ENCODE measurements at places on chromosomes 5 and 9.

DNA sequence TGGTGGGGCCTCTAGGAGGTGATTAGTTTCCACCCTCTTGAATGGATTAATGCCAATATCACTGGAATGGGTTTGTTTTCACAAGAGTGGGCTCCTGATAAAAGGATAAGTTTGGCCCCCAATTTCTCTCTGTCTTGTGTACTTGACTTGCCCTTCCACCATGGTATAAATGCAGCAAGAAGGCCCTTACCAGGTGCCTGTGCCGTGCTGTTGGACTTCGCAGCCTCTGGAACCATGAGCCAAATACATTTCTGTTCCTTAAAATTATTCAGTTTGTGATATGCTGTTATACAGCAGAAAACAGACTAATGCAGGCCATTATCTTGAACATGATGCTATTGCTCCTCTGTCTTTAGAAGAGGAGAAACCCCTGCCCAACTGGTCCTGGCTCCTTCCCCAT, 17.8 kb upstream of the BRD3 start:
- no peak for DNase-seq

DNA sequence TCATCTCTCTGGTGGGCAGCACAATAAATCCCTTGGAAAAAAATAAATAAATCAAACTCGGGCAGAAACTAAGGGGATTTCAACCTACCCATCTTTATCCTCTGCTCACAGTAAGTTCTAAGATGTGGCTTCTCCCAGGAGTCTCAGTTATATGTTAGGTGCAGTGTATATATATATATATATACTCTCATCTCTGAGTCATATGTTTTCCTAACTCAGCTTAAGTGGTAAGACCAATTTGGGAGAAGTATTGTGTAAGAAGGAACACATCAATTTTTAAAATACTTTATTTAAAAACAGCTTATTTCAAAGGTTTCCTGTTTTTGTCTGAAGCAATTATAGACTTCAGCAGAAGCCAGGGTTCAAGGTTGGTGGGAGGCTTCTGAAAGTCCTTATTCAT, 20.3 kb upstream of the OSMR start:
- DNase-seq: no peak

GRCh38 chr9:129675620-129676019, 10.2 kb downstream of the PRRX2 start:
- no peak for DNase-seq

DNA sequence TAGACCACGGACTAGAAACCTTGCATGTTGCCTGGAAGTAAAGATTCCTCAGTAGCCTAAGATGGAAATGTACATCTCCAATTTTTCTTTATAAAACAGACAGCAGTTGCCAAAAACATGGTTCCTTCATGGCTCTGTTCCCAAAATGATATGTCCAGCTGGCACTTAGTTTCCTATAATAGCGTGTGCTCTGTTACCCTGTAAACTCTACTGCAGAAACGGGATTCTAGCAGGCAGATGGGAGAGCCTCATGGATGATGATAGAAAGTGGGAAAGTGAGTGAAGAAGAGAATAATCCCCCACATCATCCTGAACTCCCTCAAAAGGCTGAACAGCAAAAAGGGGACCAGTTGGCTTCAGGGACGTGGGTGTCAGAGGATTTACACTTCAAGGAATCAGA, 118.2 kb downstream of the FRMD3 start:
- no peak for DNase-seq

DNA sequence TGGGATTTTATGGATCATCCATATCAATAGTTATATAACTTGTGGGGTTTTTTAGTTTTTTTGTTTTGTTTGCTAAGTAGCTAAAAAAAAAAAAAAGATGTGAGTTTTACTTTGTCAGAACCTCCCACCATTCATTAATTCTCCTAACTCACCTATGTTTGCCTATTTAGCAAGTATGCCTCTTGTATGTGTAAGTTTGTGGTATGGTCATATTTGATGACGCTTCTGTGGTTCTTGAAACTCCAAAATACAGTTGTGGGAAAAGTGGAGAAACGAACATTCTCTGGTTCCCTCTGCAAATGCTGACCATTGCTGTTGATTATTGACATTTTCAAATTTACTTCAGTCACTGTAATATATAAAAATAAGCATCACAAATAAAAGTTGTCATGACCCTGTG, 75.7 kb downstream of the PBX3 start:
- peak; percentile 7 for DNase-seq

DNA sequence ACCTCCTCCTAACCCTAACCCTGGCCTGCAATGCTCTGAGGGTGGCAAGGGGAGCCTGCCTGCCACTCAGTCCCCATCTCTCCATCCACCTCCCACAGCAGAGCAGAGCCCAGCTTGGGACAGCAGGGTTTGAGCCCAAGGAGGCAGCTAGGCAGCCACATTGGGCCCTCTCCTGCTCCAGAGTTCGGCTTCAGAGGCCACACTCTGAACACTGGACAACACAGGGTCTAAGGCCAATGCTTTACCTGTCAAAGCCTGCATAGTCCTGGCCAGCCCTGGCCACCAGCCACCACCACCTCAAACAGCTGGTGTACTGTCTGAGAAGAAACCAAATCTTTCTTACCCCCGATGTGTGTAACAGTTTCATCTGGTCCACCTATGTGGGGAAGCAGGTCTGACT, 5.2 kb downstream of the BICD2 start:
- DNase-seq: no peak

DNA sequence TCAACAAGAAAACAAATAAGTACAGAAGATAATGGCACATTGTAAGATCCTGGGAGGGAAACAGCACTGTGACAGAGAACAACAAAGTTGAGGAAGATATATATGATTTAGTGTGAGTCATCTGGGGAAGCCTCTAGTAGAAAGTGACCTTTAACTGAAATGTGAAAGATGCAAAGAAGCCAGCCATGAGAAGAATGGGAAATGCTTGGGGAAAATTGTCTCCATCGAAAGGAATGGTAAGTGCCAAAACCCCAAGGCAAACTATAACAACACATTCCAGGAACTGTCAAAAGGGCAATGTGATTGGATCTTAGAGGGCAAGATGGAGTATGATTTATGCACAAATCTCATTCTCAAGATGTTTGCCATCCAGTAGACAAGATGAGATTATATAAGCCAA, 537.8 kb upstream of the BRINP1 start:
- DNase-seq: no peak

GRCh38 chr5:88948746-88949600, 66.0 kb upstream of the MEF2C start:
- DNase-seq: no peak

- DNase-seq: no peak
These were observed 50.8 kb downstream of the AQP7 start for GRCh38 chr9:33351547-33351946.

DNA sequence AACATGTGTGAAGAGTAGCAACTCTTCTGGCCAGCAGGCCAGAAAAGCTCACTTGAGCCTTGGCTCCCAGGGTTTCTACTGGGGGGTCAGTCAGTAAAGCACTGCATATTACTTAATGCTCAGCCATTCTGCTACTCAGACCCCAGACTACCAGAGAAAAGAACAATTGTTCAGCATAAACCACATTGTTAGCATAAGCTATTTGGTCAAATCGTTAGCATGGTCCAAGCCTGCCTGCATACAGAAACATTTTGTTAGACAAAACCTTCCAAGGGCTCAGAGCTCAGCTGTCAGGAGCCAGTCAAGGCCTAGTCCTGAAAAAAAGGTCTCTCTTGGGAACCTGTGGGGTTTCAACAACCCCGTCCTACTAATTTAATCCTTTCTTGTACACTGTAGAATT, 449.3 kb downstream of the PRR16 start:
- no peak for DNase-seq

GRCh38 chr9:72597181-72597517, 75.7 kb downstream of the TMC1 start:
- DNase-seq: no peak

DNA sequence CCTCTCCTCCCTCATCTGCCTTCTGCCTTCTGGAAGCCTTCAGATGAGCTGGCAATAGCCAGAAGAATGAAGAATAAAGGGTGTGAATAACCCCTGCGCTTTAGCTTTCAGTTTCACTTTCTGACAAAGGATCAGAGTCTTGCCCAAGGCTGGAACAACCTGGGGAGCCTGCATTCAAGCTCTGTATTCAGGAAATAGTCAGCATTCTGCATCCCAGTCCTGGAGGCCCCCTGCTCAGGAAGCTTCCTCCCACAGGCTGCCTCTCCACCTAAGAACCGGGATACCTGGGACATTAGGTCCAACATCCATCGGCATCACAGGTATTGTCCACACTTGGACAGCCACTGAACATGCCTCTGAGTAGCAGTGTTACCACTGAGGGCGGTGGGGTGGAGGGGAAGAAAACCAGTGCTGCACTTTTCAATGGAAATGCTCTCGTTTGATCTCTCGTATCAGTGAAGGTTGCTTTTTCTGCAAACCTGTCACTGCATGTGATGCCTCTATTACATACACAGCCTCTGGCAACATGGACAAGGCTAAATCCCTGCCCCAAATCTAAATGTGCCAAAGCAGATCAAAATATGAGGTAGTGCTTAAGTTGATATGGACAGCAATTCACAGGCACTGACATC, 39.8 kb upstream of the ACO1 start:
- DNase-seq: no peak

DNA sequence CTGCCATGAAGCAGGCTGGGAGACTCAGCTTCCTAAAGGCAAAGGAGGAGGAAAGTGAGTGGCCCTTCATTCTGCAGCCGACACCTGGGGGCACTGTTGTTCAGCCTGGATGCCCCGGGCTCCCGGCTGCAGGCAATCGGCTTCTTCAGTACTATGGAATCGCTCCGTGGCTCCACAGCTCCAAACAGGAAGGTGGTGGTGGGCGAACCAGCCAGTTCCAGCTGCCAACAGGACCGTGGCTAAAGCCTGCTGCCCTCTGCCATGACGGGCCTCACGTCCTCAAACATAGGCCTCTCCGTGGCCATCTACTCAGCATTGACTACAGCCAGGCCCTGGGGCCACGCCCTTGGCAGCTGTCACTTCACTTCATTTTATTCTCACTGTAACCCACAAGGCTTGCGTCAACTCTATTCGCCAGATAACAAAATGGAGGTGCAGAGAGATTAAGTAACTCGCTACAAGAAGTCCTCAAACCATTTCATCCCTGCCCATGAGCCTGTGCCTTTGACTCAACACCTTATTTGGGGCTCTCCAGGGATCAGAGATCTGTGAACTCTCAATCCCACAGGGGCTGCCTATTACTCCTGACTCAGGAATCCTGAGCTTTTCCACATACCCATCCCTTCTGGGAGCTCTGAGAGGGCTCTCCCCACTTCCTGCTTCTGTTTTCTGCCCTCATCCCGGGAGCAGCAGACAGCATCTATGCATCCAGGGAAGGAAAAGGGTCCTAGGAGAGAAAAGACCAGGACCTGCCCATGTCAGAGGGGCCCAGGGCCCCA, 38.0 kb downstream of the PAX5 start:
- peak; percentile 49 for DNase-seq

GRCh38 chr5:165201771-165202518, 1696.5 kb downstream of the MAT2B start:
- no peak for DNase-seq

GRCh38 chr5:159972538-159973362, 36.2 kb upstream of the TTC1 start:
- no peak for DNase-seq

- DNase-seq: no peak
These were observed 21.1 kb downstream of the PDE8B start for GRCh38 chr5:77231471-77232138.

GRCh38 chr5:79962575-79963222, 28.4 kb downstream of the MTX3 start:
- DNase-seq: no peak

GRCh38 chr9:86821006-86821845, 126.1 kb downstream of the GAS1 start:
- DNase-seq: no peak

DNA sequence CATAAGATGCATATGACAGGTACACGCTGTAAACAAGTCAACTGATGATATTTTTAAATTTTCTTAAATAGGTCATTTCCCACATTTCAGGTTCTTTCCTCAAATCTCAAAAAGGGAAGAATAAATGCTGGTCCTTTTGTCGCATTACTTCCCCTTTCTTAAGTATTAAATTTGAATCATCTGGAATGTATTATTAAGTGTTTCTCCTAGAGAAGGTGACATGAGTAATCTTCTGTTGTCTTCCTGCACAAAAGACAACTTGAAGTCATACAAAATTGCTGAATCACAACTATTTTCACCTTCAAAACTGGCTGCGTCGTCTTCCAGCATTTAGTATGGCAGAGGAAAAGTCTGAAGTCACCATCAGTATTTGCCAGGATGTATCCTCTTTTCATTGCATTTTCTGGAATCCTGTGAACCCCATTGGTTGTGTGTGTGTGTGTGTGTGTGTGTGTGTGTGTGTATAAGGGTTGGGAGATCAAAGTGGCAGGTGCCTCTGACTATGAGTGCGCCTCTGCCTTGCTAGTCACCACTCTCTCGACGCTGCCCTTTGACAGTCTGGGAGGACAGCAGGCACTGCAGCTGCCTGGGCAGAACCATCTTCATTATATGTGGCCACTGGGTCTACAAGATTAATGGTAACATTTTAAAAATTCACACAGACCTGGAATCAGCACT, 86.9 kb downstream of the MVB12B start:
- no peak for DNase-seq

DNA sequence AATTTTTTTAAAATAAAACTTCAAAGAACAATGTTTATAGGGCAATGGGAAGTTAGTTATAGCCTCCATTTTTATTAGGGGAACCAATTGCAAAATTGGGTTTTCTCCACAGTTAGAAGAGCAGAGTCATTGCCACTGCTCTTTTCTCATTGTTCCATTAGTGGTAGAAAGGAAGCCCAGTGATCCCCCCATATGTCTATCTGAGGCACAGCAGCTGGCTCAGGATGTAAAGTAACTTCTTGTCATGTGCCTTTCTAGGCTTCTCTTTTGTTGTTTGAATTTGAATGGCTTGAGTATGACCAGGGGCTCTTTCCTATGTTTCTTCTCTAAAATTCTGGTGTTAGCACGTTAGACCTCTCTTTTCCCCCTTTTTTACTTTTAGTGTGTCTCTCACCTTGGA, 61.2 kb downstream of the UBAP1 start:
- no peak for DNase-seq

GRCh38 chr5:93017849-93018248, 563.2 kb downstream of the NR2F1-AS1 start:
- DNase-seq: no peak

GRCh38 chr9:20074291-20074690, 285.5 kb upstream of the SLC24A2 start:
- DNase-seq: no peak

DNA sequence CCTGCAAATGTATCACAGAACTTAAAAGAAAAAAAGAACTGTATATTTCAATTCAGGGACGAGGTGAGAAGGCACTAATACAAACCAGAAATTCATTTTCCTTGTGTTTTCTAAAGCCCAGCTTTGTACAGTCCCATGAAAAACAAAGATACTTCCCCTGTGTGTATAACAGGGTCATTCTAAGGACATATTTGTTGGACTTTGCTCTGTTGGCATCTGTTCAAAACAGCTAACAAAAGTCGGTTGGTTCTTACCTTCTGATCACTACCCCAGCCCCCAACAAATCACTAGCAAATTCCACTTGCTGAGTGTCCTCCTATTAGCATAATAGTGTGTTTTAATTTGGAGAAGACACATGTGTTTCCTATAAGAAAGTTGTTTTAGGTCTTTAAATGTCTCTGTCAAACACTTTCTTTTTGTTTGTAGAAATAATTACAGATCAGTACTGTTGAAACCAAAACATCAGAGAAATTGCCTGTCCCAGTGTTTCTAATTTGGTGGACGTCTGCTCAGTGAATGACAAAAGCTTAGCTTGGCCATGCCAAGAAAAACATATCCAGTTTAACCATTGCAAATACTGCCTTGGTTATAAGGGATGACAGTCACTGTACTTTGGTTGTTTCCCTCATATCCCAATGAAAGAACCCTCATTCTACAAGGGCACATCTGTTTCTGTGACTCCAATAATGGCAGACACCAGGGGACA, 480.5 kb downstream of the EBF1 start:
- no peak for DNase-seq

- DNase-seq: no peak
These were observed 274.4 kb upstream of the CLINT1 start for GRCh38 chr5:158133369-158133768.

Data from CD4-positive, alpha-beta memory T cell (primary cell).